Activated CD4-positive, alpha-beta T cell treated with anti-CD3 and anti-CD28 coated beads, Interleukin-2, amount 10 ng/mL, durations not matched to agents 24 days and 14 days (primary cell): ENCODE measurements at places on chromosomes 11 and 22. TPM values are rescaled to one million over a fixed set of nuclear protein-coding genes. Genes with fewer than 3 reads are reported as not detected.

The APOL4 gene
- 0.17 TPM in 1 of 2 replicates, not detected in the other for total RNA-seq

The HSPB2 gene
- not detected in 2 replicates for total RNA-seq

The CARD18 gene
- total RNA-seq: not detected in 2 replicates

The C11orf16 gene
- total RNA-seq: not detected in 2 replicates

The CAPN5 gene
- 0.30 TPM in 1 of 2 replicates, not detected in the other for total RNA-seq

GRCh38 chr22:44847380-44847779, 95.0 kb downstream of the ARHGAP8 start:
- DNase-seq: no peak

GRCh38 chr11:95149651-95150364, 60.2 kb downstream of the ENDOD1 start:
- no peak for DNase-seq

GRCh38 chr11:10990160-10990559, 132.3 kb upstream of the ZBED5 start:
- no peak for DNase-seq

DNA sequence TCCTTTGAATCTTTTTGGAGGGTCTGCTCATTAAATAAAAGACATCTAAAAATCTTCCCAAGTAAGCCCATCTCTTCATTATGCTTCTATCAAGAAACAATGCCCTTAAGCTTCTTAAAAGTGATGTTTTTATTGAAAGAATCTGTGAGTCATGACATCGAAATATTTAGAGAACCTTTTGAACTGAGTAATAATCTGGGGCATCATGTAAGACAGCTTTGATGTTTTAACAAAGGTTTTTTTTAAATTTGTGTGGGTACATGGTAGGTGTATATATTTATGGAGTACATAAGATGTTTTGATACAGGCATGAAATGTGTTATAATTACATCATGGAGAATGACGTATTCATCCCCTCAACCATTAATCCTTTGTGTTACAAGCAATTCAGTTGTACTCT, 46.8 kb downstream of the PLAAT5 start:
- DNase-seq: no peak

DNA sequence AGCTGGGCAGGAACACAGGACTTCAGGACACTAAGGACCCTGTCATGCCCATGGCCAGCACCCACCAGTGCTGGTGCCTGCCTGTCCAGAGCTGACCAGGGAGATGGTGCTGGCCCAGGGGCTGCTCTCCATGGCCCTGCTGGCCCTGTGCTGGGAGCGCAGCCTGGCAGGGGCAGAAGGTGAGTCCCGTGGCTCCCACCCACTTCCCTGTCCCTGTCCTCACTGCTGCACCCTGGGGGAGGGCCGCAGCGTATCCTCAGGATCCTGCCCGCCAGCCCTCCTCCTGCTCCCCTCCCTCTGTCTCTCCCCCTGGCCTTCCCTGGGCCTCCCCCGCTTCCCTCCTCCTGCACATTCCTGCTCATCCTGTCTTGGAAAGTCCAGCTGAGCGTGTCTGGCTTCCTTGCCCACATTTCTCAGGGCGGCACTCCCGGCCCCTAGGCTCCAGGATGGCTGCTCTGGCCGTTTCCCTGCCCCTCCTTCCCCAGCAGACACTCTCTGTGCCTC, 8.7 kb downstream of the CSF2RB start:
- DNase-seq: no peak

GRCh38 chr22:32676191-32676590, 125.3 kb upstream of the TIMP3 start:
- no peak for DNase-seq
